Astrocyte (in vitro differentiated cells and primary cell): ENCODE measurements at places on chromosomes 5 and 9.

- DNase-seq = no peak
Measured at GRCh38 chr9:131148966-131149687, 23.7 kb downstream of the NUP214 start.

DNA sequence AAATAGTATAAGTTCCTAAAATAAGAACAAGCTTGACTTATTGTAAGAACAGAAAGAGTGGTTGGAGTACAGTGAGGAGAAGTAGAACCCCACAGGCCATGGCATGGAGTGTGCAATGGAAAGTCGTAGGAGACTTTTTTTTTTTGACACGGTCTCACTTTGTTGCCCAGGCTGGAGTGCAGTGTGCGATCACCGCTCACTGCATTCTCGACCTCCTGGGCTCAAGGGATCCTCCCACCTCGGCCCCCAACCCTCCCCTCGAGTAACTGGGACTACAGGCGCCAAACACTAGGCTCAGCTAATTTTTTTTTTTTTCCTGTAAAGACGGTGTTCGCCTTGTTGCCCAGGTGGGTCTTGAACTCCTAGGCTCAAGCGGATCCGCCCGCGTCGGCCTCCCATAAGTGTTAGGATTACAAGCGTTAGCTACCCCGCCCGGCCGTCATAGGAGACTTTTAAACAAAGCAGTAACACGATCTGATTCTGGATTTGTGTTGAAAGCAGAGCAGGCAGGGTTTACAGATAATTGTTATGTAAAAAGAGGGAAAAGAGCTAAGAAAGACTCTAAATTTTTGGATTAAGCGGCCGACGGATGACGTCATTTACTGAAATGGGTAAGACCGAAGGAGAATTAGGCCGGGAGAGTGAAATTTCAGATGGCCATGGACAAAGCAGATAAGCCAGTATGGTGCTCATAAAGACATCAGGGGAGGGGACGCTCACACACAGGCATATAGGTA, 752 bp downstream of the TSTD2 start:
- DNase-seq = peak; percentile 80

DNA sequence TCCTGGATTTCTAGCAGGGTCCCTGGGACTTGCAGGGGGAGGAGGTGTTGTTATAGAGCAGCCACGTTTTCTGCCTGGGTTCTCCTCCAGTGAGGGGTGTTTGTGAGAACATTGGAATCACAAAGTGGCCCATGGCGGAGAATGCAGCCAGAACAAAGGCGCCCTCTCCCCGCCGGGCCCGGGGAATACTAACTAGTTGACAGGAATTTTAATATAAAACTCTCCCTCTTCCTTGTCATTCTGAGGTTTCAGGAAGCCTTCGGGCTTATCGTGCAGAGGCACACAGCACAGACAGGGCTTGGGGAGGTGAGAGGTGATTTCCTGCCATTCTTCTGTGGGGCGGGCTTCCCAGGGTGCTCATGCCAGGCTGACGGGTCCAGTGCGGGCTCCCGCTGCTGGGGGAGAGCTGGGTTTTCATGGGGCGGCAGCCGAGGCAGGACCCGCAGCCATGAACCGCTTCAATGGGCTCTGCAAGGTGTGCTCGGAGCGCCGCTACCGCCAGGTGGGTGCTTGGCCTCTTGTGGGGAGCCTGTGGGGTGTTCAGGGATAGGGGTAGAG, 37.7 kb downstream of the RGS3 start:
- DNase-seq = no peak

GRCh38 chr9:125446561-125447094, 185.0 kb downstream of the GAPVD1 start:
- no peak for DNase-seq

- DNase-seq = no peak
Measured at GRCh38 chr5:78557601-78558000, 91.0 kb downstream of the LHFPL2 start.

DNA sequence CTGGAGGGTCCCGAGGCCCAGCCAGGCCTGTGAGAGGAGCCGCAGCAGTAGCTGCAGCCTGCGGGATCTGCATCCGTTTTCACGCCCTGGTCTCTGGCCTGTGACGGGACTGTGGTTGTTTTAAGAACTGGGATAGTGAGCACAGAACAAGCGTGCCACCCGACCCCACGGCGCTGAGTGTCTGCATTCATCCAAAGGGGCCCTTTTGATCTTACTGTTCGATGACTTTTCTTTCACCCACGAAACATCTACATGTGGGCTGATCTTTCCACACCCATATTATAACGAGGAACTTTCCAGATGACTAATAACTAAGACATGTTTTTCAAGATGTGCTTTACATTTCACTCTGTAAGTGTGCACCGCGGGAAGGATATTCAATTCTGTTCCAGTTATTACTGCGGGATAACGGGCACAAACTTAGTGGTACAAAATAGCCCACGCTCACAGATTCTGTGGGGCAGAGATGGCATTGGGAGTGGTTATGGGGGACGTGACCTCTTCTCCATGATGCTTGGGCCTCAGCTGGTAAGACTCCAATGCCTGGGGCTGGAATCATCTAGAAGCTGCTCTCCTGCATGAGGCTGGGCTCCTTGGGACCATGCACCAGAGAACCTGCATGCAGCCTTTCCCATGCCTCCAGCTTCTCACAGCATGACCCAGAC, 165.0 kb downstream of the SYK start:
- peak; percentile 78 for DNase-seq

DNA sequence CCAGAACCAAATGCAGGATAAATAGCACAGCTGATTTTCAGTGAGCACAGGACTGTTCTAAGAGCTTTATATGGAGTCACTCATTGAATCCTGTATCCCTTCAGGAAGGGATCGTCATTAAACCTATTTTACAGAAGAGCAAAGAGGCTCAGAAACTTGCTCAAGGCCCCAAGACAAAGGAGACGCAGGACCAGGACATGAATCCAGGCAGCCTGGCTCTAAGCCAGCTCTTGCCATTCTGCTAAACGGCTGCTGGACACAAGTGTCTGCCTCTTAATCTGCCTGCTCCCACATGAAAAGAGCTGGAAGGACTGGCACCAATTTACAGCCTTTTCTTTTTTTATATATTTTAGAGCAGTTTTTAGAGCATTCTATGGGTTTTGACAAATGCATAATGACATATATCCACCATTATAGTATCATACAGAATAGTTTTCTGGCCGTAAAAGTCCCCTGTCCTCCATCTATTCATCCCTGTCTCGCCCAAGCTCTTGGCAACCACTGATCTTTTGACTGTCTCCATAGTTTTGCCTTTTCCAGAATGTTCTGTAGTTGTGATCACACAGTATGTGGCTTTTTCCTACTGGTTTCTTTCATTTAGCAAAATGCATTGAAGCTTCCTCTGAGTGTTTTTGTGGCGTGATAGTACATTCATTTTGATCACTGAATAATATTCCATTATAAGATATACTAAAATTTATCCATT, 37.5 kb downstream of the RETREG1 start:
- no peak for DNase-seq

GRCh38 chr5:135189024-135189423, 155.0 kb upstream of the PITX1 start:
- DNase-seq = no peak

DNA sequence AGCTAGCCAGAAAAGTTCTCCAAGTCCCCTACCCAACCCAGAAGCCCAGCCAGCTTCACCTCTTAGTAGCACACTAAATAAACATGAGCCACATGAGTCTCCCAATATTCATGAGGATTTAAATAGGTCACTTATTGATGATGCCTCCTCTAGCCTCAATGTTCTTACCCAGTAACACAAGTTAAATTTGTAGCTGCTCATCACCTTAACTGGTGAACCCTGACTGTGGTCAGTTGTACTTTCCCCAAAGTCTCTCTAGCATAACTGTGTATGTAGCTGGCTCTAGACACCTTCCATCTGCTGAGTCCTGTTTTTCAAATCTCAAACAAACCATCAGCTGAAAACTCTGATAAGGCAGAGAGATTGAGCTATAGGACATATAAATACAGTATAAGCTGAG, 100.3 kb upstream of the ELAVL2 start:
- DNase-seq = no peak

DNA sequence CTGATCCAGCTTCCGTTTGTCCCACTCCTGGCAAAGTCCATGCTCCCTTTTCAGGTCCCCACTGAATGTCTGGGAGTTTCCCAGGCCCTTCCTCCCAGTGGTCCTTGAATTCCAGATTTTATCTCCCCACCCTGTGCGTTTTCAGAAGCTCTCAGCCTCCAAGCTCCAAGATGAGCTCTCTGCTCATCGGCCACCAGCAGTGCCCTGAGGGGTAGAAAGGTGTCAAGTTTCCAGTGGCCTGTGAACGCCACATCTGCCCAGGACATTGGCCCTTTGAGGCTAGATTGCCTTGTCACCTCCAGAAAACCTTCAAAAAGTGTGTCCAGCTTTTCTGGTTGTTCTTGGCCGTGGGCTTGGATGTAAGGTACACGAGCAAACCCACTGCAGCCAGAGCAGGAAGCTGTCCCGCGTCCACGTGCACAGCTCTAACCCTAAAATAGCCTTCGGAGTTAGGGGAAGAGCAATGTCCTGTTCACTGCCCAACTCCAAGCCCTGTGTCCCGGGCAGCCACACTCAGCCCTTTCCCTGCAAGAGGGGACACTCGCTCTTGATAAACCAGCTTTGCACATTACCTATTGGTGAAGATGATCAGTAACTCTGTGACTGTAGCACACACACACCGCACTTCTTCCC, 10.9 kb upstream of the LRRC14B start:
- no peak for DNase-seq

GRCh38 chr5:78881884-78882283, 103.2 kb downstream of the ARSB start:
- no peak for DNase-seq

GRCh38 chr5:126610616-126611015, 9.9 kb downstream of the PHAX start:
- DNase-seq = no peak
